ENCODE measurements at places on chromosomes 1 and 21.

- no peak for DNase-seq
Observed at GRCh38 chr1:192703283-192704206, 67.6 kb downstream of the RGS13 start.

DNA sequence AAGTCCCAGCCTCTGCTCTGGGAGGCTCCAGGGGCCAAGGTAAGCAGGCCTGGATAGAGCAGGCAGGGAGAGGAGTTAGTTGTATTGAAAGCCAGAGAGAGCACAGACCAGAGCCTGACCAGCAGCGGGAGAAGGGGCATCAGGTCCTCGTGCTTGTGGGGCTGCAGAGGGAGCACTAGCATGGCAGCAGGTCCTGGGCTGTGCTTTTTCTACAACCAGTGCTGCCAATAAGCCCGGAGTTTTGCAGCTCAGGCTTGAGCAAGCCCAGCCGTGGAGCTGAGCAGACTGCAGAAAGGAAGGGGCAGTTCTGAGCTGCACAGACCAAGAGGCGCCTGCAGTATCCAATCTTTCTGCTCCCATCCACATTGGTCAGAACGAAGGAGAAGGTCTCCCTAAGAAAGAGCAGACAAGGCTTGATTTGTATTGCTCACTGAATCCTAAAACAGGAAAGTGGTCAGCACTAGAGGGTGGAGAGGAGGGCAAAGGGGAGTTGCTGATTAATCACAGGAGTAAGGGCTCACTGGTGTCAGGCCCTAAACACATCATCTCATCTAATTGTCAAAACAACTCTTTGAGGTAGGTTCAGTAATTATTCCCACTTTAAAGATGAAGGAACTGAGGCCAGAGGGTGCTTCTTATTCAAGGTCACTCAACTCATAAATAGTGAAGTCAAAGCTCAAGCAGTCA lies 2.7 kb downstream of the DENND2D start:
- DNase-seq: no peak

- no peak for DNase-seq
Observed at GRCh38 chr1:32047701-32048100, 25.0 kb upstream of the TMEM39B start.

DNA sequence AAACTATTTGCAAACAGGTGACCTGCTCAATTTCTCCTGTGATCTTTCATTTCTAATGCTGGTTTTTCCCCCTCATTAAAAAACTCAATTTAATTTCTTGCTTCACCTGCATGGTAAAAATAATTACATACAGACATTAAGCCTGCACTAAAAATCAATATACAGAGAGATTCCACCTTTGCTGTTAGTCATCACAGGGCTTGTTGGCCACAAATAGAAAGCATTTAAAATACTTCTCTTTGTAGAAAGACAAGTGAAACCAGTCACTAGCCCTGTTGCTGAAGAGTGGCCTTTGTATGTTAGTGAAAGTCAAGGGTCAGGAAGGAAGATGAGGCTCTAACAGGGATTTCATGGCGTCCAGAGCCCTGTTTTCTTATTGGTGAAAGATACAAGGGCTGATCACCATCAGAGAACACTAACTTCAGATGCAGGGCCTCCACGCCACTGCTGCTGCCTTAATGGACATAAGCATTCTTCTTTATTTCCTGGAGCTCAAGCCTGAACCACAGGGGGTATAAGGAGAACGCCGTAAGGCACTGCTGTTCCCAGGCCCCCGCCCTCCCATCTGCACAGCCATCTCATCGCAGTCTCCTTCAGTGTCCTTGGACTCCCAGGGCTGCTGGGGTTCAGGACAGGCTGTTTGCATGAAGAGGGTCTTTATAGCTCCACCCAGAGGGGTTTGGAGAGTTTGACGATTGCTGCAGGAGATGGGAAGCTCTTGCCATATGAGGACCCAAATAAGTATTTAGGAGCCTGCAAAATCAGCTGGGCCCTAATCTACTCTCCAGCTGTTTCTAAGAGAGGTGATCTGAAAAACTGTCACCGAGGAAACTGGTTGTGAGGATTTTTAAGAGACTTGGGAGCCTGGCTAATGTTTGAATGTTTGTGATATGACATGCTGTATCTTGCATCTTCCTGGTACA lies 117.3 kb upstream of the IRF2BP2 start:
- DNase-seq: no peak

- DNase-seq: no peak
Observed at GRCh38 chr1:175042650-175043049, 19.4 kb upstream of the MRPS14 start.

DNA sequence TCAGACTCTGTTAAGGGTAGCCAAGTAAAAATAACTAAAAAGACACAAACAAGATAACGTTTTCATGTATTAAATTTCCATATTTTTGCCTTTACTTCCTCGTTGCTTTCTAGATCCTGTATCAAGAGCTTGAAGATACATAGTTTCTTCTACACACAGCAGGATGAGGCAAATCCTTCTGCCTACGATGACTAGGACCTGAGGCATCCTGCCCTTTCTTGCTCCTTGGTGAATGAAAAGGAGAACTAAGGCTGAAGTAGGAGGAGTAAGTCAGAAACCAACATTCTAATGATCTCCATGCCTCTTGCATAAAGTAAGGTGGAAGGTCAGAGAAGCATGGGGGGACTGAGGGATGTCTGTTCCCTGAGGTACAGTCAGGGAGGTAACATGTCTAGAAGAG lies 102.6 kb downstream of the GPATCH2 start:
- no peak for DNase-seq

DNA sequence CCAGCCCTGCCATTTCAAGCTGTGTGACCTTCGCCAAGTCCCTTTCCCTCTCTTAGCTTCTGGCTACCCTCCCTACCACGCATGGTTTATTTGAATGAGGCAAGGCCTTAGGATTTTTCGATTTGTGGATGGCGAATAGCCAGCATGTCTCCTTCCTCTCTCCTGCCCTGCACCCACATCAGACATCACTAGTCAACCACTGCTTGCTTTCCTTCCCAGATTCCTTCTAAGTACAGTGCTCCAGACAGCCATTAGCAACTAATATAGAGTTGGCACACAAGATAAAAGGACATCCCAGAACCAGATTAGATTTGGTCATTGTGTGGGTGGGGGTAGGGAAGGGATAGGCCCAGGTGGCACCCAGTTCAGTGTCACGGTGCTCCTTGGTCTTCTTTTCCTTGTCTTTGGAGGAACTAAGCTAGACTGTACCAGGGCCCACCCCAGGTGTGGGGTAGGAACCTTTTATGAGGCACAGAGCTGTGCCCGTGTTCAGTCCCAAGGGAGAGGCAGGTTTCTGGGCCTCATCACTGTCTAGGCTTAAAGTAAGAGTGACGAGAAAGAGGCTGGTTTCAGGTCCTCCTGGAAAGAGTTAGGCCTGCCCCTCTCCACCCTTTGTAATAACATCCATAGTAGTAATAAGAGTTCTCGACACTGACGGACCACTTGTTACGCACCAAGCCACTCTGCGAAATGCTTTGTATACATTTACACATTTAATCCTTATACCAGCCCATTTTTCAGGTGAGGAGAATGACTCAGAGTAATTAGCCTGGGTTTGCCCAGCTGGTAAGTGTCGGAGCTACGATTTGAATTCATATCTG lies 8.6 kb downstream of the ALPL start:
- no peak for DNase-seq

GRCh38 chr1:107776900-107777663 lies 187.9 kb downstream of the VAV3 start:
- no peak for DNase-seq

DNA sequence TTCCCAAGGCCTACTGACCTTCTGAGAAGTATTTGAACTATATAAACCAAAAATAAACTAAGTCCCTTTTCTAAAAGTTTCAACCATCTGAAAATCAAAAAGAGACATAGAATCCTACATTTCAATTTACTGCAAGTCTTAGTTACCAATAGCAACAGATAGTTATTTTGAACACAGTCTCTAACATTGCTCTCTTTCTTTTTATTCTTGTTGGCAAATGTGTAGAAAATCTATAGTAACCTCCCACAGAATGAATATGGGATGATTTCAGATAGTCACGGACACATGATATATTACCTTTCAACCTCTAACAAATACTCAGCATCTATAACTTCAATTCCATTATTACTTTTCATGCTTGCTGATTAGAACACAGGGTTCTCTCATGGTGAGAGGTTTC lies 68.9 kb upstream of the RAB3GAP2 start:
- DNase-seq: no peak

DNA sequence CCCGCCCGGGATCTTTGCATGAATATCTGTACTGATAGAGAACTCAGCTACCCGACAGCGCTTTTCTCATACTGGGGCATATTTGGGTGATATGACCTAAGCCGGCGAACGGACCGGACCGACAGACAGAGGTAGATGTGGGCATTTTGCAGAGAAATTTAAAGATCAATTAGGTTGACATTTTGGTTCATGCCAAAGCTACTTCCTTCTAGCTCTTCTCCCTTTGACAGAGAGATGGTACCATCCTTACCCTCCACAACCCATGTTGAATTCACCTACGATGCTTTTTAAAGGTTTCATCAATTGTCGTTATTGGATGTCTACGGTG lies 459 bp downstream of the ARV1 start:
- no peak for DNase-seq

DNA sequence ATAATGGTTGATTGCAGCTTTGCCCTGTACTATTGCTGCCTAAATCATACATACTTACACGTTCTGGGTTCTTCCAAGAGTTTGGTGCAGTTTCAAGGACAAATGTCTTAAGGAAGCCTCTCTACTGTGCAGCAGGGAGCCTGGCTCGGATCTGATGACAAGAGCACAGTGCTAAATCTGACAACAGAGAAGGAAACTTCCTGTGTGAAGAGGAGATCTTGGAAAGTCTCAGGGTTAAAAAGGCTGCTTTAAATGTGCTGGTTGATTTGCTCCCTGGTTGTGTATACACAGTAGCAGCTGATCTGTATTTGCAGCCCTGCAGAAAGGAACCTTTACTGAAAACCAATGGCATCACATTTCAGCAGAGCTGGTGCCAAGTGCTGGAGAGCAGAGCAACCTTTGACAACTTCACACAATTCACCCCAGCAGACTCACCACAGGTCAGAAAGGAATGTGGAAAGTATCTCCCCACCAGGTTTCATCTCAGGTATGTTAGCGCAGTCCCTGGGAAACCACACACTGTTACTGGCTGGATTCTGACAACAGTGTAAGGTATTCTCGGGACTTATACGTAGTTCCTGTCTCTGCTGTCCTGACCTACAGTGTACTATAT lies 355.0 kb upstream of the ESRRG start:
- DNase-seq: no peak

DNA sequence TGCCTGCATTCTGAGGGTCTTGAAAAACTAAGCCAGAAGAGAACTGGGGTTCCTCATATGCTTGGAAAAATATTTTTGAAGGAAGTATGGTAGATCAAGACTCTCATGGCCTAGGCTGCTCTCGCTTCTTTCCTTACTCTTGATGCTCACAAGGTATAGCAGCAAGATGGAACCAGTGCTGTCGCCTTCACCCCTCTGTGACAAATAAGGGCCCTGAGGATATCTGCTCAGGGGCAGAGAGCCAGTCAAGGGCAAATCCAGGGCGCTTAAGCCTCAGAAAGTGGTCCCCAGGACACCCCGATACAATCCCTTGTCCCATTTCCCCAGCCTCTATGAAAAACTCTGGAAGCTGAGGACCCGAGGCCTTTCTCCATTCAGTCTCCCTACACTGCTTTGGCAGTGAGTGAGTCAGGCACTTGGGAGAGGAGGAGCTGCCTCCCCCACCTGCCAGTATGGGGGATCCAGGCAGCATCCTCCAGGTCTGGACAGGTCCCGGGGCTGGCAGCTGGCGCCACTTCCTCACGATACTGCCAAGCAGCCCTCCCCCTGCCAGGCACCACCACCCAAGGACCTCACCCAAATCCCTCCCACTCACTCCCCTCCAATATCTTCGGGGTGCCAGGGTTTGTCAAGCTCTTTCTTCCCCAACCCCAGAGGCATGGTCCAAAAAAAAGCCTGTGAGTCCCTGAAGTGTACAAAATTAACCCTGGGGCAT lies 1.3 kb downstream of the IGSF9 start:
- no peak for DNase-seq

DNA sequence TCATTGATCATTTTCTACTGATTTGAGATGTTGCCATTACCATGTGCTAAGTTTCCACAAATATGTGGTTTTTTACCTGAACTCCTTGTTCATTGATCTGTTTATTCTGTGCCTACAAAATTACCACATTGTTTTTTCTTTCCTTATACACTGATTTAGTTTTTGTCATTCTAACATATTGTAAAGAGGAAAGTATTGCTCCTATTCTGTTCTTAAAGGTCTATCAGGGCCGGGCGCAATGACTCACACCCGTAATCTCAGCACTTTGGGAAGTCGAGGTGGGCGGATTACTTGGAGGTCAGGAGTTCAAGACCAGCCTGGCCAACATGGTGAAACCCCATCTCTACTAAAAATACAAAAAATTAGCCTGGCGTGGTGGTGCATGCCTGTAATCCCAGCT lies 75.1 kb downstream of the CAMTA1 start:
- DNase-seq: no peak

GRCh38 chr1:15510611-15511405 lies 13.2 kb downstream of the CASP9 start:
- no peak for DNase-seq

GRCh38 chr1:159900755-159901360 lies 893 bp upstream of the CFAP45 start:
- no peak for DNase-seq

DNA sequence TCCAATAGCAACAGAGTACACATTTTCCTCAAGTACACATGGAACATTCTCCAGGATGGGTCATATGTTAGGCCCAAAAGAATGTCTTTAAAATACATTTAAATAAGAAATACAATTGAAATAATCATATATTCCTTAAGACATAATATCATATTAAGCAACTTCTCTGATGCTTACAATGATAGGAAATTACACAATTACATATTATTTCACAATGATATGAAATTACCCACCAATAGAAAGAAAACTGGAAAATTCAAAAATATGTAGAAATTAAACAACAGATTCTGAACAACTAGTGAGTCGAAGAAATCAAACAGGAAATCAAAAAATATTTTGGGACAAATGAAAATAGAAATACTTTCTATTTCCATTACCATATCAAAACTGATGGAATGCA lies 45.6 kb downstream of the FLVCR1 start:
- DNase-seq: no peak

DNA sequence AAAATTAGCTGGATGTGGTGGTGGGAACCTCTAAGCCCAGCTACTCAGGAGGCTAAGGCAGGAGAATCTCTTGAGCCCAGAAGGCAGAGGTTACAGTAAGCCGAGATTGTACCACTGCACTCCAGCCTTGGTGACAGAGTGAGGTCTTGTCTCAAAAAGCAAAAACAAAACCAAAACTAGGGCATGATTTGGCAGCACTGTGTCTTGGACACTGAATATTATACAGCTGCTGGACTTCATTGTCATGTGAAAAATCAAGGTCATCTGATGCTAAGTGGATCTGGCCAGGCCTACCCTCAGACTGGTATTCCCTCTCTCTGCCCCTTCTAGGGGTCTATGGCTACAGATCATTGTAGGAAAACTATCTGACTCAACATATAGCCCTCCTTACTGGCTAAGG lies 55.2 kb upstream of the MRPS6 start:
- no peak for DNase-seq

All from dorsolateral prefrontal cortex (tissue), 122 donors.